ENCODE measurements at places on chromosomes 12 and 14.

GRCh38 chr12:57236201-57236924 is 6.9 kb downstream of the SHMT2 start:
- DNase-seq, result no peak

GRCh38 chr12:109491671-109492070 is 14.2 kb downstream of the UBE3B start:
- DNase-seq, result no peak

- peak; percentile 84 for DNase-seq
Measured at GRCh38 chr12:107607464-107608392, 77.9 kb upstream of the PWP1 start.

GRCh38 chr14:79597566-79597965 is 613.7 kb downstream of the DIO2 start:
- no peak for DNase-seq

DNA sequence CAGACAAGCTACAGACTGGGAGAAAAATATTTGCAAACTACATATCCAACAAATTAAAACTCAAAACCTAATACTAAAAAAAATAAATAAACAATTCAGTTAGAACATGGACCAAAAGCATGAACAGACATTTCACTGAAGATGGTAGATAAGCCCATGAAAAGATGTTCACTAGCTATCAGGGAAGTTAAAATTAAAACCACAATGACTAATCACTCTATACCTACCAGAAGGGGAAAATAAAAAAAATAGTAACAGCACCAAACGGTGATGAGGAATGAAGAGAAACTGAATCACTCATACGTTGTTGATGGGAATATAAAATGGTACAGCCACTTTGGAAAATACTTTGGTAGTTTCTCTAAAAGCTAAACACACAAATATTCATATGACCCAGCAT is 31.1 kb upstream of the DHRS7 start:
- no peak for DNase-seq

DNA sequence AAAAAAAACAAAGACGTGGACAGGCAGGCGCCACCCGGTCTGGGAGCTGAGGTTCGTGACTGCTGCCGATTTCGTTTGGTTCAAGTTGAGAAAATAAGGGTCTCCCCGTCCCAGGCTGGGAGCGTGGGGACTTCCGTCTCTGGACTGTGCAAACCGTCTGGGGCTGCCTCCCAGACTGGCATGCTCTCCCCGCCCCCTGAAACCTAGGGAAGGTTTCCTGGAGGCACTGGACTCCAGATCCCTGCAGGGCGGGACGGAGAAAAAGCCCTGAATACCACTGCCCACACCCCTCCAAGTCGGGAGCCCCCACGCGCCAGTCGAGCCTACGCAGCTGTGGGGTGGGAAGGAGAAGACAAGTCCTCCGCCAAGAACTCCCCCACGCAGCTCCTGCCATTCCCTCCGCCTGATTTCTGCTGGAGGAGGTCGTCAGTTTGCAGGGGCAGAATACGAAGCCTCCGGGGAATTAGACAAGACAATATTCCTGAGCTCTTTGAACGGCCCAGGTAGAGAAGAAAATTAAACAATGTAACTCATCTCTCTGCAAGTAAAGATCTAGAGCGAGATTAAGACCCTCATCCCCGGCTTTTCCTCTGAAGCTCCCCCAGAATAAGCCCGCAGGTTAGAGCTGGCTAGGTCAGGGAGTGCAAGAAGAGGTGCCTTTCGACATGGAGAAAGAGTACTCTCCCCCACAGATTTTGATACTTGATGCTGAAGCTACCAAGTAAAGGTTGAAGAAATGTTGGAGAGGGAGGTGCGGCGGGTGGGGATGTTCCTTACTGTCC is 10.4 kb upstream of the HOXC13 start:
- DNase-seq, result no peak

Measured in activated CD8-positive, alpha-beta memory T cell treated with anti-CD3 and anti-CD28 coated beads, Interleukin-2, amount 10 ng/mL, durations not matched to agents 7 days and 5 days (primary cell).